Karpas-422 (cell line): ENCODE measurements at places on chromosomes 5 and 9.

DNA sequence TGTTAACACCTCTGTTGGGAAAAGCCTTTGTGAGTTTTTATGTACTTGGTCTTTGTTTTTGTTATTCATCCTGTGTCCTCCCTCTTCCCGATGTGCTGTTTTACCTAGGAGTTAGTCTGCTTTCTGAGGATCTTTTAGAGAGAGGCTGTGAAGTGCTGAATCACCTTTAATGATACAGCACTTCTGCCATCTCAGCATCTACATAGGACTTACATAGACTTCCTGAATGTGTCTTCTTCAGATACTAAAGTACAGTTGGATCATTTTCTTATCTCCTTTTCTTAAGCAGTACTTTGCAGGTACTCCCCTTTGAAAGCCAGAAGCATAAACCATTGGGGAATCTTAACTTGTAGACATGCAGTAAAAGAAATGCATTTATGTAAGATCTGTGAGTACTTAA, 31.5 kb downstream of the OTULIN start:
- DNase-seq: no peak

- no peak for DNase-seq
These were observed 105.1 kb downstream of the MAST4 start for GRCh38 chr5:66701244-66701643.

DNA sequence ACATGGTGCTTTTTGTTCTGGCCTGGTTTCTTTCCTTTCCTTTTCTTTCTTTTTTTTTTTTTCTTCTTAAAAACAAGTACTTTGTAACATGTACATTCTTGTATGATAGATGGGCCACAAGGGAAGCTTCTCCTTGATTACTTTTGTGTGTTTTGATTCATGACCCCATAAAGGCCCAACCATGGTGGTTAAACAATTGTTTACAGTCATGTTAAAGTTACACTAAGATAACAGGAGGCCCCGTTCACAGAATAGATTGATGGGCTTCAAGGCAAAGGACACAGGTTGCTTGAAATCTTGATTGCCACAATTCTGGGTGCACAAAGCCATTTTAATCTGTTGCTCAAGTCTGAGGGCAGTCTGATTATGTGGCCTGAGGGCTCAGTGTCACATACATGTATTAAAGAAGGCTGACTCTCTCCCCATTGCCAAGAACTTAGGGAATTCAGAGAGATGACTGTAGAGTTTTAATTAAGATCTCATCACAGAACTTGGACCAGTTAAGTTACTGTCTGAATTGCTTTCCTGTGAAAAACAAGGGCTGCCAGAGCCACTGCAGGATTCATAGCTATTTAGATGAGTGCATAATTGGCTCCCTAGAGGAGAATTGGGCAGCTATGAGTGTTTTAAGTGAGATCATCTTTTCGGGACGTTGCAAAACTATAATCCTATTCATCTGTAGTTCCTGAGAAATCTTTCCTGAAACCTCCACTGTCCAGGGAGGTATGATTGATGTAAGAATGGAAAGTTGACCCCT, 163.4 kb downstream of the TLE4 start:
- DNase-seq: no peak

DNA sequence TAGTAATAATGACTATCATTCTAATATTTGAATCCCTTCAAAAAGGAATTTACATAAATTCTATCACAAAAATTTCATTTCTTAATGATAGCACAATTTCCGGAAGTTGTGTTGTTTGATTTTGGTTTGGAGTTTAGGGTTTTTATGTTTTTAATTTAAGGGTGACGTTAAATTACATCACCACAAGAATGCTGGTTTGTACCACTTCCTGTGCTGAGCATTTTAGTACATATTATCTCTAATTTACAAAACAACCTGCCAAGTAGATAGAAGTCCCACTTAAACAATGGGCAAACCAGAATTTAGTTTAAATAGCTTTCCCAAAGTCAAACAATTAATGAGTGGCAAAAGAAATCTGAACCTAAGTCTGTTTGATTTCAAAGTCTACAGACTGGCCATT, 63.4 kb downstream of the DENND1A start:
- no peak for DNase-seq

GRCh38 chr5:101590384-101590783, 687.3 kb upstream of the ST8SIA4 start:
- DNase-seq: peak; percentile 65

- DNase-seq: no peak
These were observed 152.7 kb downstream of the COL23A1 start for GRCh38 chr5:178437386-178438075.

- no peak for DNase-seq
These were observed 147.5 kb downstream of the PAM start for GRCh38 chr5:102902647-102903046.

DNA sequence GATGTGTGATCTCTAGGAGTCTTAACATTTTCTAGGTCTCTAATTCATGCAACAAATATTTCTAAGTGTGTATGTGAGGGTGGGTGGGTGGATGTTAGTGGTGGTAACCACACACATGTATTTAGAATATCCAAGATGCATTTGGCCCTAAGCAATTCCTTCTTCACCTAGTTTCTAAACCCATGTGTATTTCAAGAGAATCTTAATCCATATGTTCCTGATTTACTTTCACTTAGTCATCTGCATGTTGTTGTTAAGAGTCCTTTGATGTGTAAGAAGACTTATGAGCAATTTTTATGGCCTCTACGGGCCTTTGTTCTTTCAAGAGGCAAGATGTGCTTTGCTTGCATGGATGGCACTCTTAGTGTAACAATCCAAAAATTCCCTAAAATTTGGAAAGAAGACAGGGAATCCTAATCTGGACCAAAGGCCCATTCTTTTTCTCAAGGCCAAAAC, 282.6 kb downstream of the SPATA31D1 start:
- DNase-seq: no peak

- DNase-seq: peak; percentile 74
These were observed 6.0 kb downstream of the RALGDS start for GRCh38 chr9:133114886-133115603.

DNA sequence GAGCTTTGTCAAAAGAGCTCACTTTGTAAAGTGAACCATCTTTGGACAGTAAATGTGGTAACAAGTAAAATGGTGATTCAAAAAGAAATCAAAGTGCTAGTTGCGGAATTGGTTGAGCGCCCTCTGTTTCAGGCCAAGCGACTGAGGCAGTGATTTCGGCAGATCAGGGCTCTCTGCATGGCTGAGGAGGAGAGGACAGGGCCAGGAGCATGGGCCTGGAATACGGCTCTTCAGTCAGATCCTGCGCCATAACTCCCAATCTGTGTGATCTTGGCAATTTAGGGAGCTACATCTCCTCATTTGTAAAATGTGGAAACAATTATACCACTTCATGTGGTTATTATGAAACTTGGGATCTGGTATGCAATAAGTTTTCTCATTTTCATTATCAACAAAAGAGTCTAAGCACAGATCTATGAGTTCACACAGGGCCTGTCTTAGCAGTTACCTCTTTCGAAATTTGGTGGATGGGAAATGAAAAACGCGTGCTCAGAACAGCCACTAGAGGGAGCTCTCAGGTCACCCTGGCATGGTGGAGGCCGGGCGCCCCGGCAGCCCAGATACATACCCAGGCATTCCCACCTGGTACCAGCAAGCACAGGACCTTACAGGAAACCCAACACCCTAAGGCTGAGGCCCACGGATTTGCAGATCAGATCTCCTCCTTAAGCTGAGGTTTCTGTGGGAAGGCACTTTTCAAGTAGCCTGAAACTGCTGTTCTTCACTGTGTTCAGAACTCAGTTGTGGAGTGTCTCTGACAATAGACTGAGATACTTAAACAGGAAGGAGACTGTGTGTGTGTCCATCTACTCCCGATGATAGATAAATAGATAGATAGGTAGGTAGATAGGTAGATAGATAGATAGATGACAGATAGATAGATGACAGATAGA, 303.7 kb downstream of the RAB3C start:
- peak; percentile 76 for DNase-seq

GRCh38 chr5:163548649-163549048, 43.2 kb downstream of the MAT2B start:
- DNase-seq: no peak

DNA sequence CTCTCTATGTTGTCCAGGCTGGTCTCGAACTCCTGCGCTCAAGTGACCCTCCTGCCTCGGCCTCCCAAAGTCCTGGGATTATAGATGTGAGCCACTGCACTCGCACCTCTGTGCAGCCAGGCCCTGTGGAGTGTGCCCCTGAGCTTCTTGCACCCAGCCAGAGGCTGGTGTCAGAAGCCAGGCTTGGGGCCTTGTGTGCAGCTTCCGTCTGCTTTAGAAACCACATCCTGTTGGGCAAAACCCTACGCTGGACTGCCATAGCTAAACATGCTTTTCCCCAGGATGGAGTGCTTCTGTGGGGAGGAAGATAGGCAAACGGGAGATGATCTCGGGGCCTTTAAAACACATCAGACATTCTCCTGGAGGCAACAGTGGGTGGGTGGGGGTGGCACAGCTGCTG, 40.1 kb downstream of the PRRT1B start:
- no peak for DNase-seq

DNA sequence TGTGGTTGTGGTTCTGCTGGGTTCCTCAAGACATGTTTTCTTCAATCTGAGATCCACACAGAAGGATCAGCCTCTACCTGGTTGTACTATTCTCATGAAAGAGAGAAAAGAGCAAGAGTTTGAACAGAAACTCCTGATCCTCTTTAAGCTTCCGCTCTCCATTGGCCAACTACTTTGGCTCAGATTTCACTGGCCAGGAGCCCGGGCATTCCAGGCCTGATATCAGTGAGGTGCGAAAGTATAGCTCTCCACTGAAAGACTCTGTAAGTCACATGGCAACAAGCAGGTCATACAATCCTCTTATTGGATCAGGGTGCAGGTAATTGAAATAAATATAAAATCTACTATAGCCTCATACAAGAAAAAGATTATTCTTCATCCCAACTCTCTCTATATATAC, 920.5 kb downstream of the TLE4 start:
- DNase-seq: no peak

DNA sequence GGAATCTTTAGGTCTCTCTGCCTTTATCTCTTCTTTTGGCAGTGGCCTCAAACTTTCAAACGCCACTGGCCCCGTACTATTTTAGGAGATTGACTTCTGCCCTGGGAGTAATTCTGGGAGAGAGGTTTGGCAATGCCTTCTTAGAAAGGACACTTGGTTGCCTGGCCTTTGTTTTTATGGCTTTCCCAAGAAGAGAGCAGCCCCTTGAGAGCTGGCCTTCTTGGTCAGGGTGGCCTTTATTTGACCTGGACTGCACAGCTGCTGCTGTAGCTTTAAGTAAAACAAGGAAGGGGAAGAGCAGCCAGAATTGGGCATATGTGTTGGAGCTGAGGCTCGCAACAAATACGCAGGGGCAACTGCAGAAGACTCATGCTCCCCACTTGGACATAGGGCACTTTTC, 60.8 kb downstream of the PTPN3 start:
- no peak for DNase-seq

DNA sequence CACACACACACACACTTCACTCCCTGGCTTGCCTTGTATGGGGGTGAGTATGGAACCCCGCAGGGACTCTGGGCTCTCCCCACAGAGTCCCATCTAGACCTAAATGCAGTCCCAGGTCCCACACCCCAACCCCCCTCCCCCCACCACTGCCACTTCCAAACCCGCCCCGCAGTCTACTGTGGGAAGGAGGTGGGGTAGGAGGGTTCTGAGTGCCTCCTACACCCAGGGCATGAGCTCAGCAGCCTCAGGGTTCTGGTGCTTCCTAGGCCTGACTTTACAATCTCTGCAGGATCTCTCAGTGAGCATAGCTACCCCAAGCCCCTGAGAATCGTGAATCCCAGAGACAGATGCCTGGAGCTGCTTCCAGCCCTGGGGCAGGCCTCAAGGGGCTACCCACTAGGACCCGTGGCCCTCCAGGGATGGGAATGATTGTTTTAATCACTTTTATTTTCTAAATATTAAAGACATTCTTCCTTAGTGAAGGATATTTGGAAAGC, 1.5 kb upstream of the NACC2 start:
- DNase-seq: no peak

GRCh38 chr5:6570530-6570929, 62.3 kb downstream of the NSUN2 start:
- no peak for DNase-seq
